ENCODE measurements at places on chromosomes 1 and 21. TPM values are rescaled to one million over a fixed set of nuclear protein-coding genes. Genes with fewer than 3 reads are reported as not detected.

CFAP74 gene
- not detected for total RNA-seq

TLCD4 gene
- total RNA-seq = 0.09 TPM

SLAMF8 gene
- total RNA-seq = 1.5 TPM

FAM72A gene
- total RNA-seq = 0.23 TPM

AZIN2 gene
- 9.4 TPM for total RNA-seq

LIX1L gene
- total RNA-seq = 37.1 TPM
